ENCODE measurements at places on chromosomes 7 and 10. TPM values are rescaled to one million over a fixed set of nuclear protein-coding genes. Genes with fewer than 3 reads are reported as not detected.

MRC1 gene
- not detected for total RNA-seq

GDF2 gene
- not detected for total RNA-seq

TMEM273 gene
- total RNA-seq = not detected

INHBA gene
- 4.1 TPM for total RNA-seq

IKZF1 gene
- total RNA-seq = not detected

PARD3 gene
- total RNA-seq = 46.4 TPM

BEND7 gene
- total RNA-seq = 10.6 TPM

PNLIPRP3 gene
- total RNA-seq = not detected

HHEX gene
- total RNA-seq = 3.5 TPM

ELFN1 gene
- total RNA-seq = 0.51 TPM

CBX3 gene
- 105 TPM for total RNA-seq

RBP4 gene
- total RNA-seq = not detected

Data from fibroblast of lung (primary cell).